ENCODE measurements at places on chromosomes 1 and 21. TPM values are rescaled to one million over a fixed set of nuclear protein-coding genes. Genes with fewer than 3 reads are reported as not detected.

CRNN gene
- total RNA-seq = not detected

THEM4 gene
- 14.4 TPM for total RNA-seq

BARHL2 gene
- total RNA-seq = not detected

SAMSN1 gene
- total RNA-seq = 4.9 TPM

ZNF683 gene
- not detected for total RNA-seq

VHLL gene
- total RNA-seq = 0.33 TPM

NES gene
- 81.7 TPM for total RNA-seq

DMRTA2 gene
- not detected for total RNA-seq

KCNA3 gene
- total RNA-seq = not detected

PADI2 gene
- not detected for total RNA-seq

ANKRD35 gene
- total RNA-seq = under 0.01 TPM

KIF21B gene
- total RNA-seq = 4.6 TPM

ZNF362 gene
- 26.1 TPM for total RNA-seq

OBSCN gene
- 3.6 TPM for total RNA-seq
